ENCODE measurements at places on chromosomes 11 and 22.

DNA sequence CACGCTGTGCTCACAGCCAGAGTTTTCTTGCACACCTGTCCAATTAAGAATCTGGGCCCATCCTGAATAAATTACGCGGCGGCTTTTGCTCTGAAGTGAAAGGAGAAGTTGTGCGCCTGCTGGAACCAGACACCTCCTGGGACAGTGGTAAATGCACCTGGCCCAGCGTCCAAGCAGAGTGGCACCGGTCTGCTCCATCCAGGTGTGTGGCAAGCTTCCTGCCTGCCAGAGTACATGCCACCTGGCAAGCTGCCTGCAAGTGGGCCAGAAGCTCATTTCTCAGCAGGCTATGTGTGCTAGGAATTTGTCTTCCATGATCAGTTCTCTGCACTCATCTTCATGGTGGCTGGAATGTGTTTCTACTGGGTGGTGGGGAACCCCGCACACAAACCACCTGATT is 660.6 kb downstream of the ETS1 start:
- DNase-seq = no peak

DNA sequence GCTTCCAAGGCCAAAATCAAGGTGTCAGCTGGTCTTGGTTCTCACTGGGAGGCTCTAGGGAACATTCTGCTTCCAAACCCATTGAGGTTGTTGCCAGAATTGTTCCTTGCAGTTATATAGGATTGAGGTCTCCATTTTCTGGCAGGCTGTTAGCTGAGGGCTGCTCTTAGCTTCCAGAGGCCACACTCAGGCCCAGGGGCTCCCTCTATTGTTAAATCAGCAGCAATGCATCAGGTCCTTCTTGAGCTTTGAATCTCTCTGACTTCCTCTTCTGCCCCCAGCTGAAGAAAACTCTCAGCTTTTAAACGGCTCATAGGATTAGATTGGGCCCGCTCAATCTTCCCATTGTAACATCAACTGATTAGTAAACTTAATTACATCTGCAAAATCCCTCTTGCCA is 39.3 kb upstream of the BSX start:
- DNase-seq = peak; percentile 34

GRCh38 chr11:19441288-19441687 is 200.5 kb upstream of the E2F8 start:
- DNase-seq = no peak

DNA sequence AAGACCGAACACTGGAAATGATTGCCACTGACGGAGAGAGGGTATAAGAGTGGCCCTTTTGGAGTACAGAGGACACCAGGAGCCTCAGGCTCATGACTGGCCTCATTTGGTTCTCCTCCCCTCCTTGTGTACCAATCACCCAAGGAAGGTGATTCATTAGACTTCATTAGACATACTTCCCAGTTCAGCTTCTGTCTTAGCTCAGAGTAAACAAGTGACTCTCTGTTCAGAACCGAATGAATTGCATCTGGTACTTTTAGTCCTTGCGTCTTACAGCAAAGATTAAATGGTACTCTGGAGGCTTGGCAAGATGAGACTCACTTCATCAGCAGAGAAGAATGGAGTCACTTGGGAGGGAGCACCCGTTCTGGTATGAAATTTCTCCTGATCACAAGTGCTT is 75.2 kb downstream of the ZNRF3 start:
- no peak for DNase-seq

DNA sequence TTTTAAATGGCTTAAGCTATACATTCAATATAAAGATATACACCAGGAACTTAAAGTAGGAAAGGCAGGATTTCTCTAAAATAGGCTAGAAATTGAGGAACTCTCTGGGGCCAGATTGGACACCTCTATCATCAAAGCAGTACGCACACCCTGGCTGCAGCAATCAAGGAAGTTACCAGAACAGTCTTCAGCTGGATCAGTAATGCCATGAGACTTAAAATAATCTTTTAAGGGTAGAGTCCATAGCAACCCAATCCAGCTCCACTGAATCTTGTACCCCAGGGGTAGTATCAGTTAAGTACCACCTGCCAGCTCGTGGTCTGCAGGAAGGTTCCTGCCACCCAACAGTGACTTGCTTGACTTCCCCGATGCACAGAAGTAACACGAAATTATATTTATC is 3.0 kb downstream of the RDX start:
- no peak for DNase-seq

DNA sequence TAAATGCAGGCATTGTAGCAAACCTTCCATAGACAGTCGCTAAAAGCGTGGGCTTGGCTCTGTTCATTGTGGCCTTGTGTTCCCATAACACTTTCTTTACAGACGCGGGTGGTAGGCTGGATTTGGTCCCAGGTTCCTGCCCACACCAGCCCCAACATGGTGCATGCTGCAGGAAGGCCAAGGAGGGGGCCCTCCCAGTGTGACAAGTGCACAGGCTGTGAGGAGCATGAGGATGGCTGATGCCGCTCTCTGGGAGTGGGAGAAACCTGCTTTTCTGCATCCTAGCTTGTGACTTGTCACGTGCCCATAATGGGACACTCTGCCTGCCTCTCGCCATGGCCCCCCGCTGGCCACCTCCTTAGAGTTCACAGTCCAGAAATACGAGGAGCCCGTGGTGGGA is 161.8 kb upstream of the B3GAT1 start:
- no peak for DNase-seq

- no peak for DNase-seq
These were observed 811 bp downstream of the LRRC4C start for GRCh38 chr11:41458641-41459040.

GRCh38 chr11:9982127-9982795 is 311.8 kb downstream of the SBF2 start:
- no peak for DNase-seq

DNA sequence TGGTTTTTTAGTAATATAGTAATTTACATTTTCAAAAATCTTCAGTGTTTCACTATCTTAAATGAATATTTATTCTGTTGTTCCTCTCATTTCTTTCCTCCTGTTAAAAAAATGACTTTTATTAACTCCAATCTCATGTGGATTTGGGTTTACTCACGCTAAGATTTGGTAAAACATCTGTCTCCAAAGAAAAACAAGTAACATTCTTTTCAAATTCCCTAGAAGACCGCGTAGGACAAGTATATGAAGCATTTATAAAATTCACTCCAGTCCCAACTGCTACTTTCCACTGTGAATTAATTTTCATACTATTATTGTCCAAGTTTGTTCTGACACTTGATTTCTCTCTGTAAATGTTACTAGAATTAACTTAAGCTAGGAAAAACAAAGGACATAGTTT is 26.2 kb downstream of the SBF2 start:
- DNase-seq = no peak

GRCh38 chr11:121385688-121386087 is 66.4 kb upstream of the SORL1 start:
- no peak for DNase-seq
